Erythroblast (primary cell): ENCODE measurements at places on chromosomes 7 and 10.

DNA sequence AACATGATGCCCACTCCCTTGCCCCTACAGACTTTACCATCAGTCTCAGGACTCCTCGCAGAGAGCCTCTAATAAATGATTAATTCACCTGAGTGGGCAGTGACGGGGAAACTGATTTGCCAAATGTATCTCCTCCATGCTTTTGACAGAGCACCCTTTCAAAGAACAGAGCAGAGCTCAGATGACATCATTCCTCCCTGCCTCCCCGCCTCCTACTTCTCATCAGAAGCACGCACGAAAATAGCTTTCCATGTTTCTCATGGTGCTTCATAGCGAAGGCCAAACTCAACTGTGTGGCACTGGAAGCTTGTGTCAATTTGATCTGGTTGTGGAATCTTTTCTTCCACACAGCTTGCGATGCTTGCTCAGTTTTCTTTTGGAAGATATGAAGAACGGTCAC is 442.5 kb downstream of the RPS24 start:
- no peak for DNase-seq

GRCh38 chr7:106520962-106521514 is 139.9 kb downstream of the CCDC71L start:
- no peak for DNase-seq

DNA sequence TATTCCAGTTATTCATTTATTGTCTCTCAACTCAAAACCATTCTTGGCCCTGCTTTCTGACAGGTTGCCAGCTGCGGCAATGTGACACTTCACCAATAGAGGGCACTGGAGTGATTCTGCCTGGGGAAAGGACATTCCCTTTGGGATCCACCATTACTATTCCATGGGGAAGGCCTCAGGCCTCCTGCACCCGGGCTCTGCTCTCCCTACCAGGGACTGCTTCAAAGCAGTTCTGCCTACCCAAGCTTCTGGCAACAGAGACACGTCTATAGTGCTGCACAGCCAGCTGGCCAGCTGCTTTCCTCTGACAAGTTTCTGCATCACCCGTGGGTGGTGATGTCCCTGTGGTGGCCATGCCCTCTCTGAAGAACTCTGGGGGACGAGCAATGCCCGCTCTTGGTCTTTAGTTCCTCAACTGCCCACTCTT is 163.8 kb downstream of the ELMO1 start:
- peak; percentile 48 for DNase-seq

DNA sequence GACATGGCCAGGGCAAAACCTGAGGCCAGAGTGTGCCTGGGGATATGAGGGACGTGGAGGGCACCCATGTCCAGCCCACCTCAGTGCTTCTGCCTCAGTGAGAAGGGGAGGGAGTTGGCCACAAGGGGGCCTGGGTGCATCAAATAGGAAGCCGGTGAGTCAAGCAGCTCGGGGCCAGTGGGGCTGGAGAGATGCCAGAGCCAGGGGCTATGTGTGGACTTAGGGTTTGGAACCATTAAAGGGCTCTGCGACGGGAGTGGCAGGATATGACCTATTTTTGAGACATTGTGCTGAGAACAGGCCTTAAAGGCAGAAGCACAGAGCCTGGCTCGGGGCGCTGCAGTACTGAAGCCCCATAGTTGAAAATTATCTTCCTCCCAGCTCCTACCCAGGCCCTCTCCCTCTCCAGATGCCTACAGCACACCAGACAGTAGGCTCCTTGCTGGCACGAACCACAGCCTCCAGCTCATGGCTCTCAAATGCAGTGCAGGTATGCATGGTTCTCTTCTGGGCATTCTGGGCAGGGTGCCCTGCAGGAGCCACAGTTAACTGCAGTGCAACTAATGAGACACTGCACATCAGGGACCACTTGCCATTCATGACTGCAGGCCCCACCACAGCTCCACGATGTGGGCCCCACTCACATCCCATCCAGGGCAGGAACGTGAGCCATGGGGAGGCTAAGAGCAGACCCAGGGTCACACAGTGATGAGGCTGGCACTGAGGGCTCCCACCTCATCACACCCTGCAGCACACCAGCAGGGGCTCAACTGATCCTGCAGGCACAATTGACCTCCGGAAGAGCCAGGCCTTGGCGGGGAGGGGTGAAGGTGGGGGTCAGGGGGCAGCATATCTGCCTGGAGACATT is 7.2 kb upstream of the PGAM2 start:
- peak; percentile 57 for DNase-seq

- no peak for DNase-seq
These were observed 65.3 kb upstream of the AQP1 start for GRCh38 chr7:30846378-30846777.
